NCI-H2081 treated with DMSO at 0.1 percent for 48 hours (cell line): ENCODE measurements at places on chromosomes 4 and X.
A peak's percentile ranks its signal among the peaks of the same experiment; 100 is the strongest.

DNA sequence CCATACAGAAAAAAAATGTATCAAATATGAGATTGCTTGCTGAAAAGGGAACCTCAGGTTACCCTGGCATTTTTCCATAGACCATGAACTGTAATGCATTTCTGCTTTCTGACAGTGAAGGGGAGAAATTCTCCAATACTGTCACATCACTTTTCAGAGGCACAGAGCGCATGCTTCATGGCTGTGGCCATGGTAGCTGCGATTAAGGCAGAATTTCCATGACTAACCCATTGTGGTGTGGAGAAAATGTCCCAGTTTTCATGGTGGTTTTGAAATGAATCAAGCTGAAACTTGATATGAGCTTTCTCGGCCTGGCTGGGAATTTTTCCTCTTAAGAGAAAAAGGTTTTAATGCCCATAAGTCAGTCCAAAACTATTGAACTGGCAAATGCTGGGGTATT is 39.5 kb upstream of the MAP3K15 start:
- DNase-seq = no peak

GRCh38 chr4:5954056-5954760 is 61.3 kb upstream of the CRMP1 start:
- DNase-seq = no peak

DNA sequence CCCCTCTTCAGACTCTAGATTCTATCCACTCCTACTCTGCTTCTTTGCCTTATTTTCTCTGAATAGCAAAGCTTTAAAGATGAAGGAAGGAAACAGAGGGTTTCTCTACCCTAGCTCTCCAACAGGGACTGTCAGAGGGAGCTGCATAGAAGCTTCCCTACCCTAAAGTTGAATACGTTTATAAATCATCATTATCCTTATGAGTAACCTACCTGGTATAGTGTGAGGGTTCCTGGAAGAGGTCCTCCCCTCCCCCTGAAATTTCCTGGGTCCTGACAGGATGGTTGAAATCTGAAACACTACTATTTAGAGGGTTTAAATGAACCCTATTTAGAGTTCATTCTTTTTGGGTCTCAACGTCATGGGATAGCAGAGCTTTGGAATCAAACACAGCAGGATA is 187.0 kb upstream of the RBPJ start:
- no peak for DNase-seq

DNA sequence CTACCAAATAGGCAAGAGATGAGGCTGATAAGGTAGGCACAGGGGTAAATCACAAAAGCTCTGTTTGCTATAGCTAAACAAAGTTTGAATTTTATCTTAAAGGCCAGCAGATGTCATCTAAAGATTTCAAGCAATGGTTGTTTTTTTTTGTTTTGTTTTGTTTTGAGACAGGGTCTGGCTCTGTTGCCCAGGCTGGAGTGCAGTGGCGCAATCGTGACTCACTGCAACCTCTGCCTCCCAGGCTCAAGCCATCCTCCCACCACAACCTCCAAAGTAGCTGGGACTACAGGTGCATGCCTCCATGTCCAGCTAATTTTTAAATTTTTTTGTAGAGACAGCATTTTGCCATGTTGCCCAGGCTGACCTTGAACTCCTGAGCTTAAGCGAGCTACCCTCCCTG is 43.1 kb upstream of the NEUROG2 start:
- no peak for DNase-seq

GRCh38 chrX:71913156-71913950 is 2.7 kb downstream of the NHSL2 start:
- no peak for DNase-seq

DNA sequence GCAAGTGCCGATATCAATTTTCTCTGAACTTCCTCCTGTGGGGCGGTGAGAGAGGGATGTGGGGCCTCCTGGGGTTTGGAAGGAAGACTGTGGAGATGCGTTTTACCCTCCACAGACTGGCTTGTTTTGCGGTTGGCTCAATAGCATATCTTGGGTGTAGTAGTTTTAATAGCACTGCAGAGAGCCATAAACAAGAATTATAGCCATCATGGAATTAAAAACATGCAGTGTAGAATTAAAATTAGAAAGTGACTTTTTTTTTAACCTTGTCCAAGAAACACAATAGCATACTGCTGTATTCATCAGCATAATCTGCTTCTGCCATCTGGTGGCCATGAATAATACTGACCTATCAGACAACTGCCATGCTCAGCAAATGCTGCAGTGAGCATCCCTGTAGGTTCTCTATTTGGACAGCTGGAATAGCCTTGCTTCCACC is 47.3 kb upstream of the SCML1 start:
- DNase-seq = peak; percentile 35

DNA sequence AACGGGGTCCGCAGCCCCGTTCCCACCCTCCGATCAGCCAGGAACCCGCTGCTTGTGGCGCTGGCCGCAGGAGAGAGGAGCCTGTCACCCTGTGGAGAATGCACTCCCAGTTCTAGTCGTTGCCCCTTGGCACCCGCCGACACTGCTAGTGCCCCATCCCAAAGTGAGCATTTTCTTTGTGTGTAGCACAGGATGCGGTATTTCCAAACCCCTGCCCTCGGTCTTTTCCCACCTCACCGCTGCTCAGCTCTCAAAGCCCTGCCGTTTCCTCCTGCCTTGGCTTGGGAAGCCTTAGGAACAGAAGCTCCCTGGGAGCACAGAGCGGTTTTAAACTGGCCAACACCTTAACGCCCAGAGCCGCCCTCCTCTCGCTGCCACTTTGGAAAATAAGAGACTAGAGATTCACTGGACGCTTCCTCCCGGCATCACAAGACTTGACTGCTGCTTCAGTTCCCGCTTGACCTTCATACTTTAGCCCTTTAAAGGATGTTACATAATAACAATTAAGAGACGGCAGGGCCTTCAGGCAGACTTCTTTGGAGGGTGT is 772 bp downstream of the CYP4V2 start:
- DNase-seq = no peak
